Hindlimb muscle (tissue), 1 donor: ENCODE measurements at places on chromosomes 5 and 9. TPM values are rescaled to one million over a fixed set of nuclear protein-coding genes. Genes with fewer than 3 reads are reported as not detected.

DNA sequence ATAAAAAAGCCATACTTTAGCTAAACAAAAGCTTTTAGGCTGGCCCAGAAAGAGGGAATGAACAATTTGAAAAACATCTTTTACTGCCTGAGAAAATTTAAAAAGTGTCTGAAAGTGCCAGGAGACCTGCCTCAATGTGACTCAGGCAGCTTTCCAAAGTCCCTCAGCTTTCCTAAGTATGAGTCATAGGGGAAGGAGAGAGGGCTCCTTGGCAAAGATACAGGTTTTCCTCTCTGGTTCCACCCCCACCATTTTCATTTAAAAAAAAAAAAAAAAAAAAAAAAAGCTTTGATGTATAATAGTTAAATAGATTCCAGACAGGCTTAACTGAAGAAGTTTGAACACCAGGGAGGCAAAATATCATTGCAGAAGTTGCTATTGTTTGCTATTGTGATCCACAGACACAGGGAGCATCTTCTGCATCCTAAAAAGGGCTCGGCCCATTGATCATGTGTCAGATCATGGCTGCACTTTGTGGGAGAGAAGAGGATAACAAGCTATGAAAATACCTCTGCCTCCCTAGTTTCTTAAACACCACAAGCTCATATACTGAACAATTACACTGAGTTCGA is 71.5 kb downstream of the MRPS27 start:
- peak; percentile 73 for DNase-seq

- DNase-seq, result peak; percentile 54
These were observed 19.2 kb upstream of the CD180 start for GRCh38 chr5:67215519-67216471.

DNA sequence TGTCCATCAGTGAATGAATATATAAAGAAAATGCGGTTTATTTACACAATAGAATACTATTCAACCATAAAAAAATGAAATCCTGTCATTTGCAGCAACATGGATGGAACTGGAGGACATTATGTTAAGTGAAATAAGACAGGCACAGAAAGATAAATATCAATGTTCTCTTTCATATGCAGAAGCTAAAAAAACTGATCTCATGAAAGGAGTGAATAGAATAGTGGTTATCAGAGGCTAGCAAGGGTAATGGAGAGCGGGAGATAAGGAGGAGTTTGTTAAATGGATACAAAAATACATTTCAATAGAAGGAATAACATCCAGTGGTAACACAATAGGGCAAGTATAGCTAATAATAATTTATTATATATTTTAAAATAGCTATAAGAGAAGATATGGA is 65.0 kb downstream of the AGTPBP1 start:
- DNase-seq, result no peak

GRCh38 chr9:116274293-116274692 is 120.7 kb downstream of the PAPPA start:
- no peak for DNase-seq

Gene CDKN2A
- not detected for polyA plus RNA-seq

- no peak for DNase-seq
These were observed 241.0 kb downstream of the PTPRD start for GRCh38 chr9:10371824-10372223.

DNA sequence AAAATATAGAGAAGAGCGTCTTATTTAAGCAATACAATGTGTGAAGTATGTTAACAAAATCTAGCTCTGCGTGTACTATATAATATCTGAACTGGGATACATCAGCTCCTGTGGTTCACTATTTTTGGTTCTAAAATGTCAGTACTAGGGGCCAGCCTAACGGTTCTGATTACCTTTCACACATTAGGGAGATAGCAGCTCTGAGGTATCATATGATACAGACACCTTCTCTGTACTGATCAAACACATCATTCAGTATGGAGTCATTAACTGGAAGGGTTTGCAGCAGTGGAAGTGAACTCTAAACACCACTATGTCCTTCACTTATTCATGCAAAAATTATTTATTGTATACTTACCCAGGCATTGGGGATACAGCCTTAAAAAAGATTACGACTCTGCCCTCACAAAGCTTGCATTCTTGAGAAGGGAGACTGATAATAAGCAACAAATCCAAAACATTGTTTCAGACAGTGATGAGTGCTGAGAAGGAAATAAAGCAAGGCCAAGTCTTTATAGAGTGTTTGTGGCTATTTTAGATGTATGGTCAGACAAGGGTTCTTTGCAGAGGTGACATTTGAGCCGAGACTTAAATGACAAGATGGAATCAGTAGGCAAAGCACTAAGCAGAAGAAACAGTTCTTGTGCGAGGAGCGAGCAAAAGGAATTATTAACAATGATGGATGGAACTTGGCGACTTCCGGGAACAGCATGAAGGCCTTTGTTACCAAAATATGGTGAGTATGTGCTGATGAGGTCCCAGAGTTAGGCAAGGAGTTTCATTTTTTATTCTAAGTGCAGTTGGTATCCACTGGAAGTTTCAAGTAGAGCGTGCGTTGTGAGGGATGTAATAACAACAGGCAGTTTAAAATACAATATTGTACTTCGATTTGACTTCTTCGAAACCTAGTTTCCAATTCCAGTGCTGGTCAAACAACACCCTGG is 1.8 kb upstream of the LNPEP start:
- no peak for DNase-seq

DNA sequence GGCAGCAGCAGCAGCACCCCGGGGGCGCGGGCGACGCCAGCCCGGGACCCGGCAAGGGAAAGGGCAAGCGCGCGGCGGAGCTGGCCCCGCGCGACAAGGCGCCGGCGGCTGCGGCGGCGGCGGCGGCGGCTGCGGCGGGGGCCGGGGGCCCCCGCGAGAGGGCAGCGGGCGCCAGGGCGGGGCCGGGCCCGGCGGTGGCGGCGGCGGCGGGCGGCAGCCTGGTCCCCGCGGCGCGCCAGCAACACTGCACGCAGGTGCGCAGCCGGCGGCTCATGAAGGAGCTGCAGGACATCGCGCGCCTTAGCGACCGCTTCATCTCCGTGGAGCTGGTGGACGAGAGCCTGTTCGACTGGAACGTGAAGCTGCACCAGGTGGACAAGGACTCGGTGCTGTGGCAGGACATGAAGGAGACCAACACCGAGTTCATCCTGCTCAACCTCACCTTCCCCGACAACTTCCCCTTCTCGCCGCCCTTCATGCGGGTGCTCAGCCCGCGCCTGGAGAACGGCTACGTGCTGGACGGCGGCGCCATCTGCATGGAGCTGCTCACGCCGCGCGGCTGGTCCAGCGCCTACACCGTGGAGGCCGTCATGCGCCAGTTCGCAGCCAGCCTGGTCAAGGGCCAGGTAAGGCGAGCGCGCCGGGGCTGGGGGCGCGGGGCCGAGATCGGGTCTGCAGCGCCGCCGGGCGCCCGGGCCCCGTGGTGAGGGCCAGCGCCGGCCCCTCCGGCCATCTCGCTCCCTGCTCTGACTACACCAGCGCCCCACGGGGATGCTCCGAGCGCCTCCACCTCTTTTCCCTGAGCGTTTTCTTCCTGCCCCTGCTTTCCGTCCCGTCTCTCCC is at the start of gene UBE2QL1:
Gene UBE2QL1 (plus strand): TSS at position 238 of the 843 bp plus-strand sequence. CDS start 35 bp downstream, at position 273.
- peak; percentile 10 for DNase-seq

GRCh38 chr9:84283946-84284345 is 56.6 kb downstream of the SLC28A3 start:
- no peak for DNase-seq

Gene TRIM36
- polyA plus RNA-seq, result 2.2 TPM

Gene TEX10
- 22.2 TPM for polyA plus RNA-seq

DNA sequence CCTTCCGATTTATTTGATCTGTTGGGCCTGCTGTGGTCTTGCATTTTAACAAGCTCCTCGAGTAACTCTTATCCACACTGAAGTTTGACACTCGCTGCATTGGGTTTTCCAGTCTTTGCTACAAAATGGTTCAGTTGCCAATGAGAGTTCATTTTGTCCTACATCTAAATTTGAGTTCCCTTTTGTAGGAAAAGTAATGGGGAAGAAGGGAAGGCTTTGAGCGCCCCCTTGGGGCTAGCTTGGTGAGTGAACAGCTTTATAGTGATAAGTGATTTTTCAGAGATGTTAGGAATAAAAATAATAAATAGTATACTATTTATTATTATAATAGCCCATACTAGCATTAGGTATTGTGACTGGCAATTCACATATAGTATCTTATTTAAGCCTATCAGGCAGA is 89.9 kb upstream of the GNAQ start:
- peak; percentile 47 for DNase-seq

GRCh38 chr5:35778259-35778769 is 78.4 kb upstream of the IL7R start:
- DNase-seq, result no peak

Gene OMD
- 2.7 TPM for polyA plus RNA-seq

Gene SPATA31C2
- not detected for polyA plus RNA-seq

Gene PCDHB11
- 4.4 TPM for polyA plus RNA-seq

Gene NIM1K
- polyA plus RNA-seq, result 0.70 TPM

GRCh38 chr5:67214707-67215447 is 18.3 kb upstream of the CD180 start:
- DNase-seq, result no peak

Gene BTNL3
- polyA plus RNA-seq, result not detected

GRCh38 chr5:38249301-38249700 is 9.1 kb upstream of the EGFLAM start:
- DNase-seq, result no peak

Gene JADE2
- 1.9 TPM for polyA plus RNA-seq

Gene SIT1
- polyA plus RNA-seq, result not detected

GRCh38 chr5:130141659-130142320 is 237.5 kb downstream of the CHSY3 start:
- no peak for DNase-seq

DNA sequence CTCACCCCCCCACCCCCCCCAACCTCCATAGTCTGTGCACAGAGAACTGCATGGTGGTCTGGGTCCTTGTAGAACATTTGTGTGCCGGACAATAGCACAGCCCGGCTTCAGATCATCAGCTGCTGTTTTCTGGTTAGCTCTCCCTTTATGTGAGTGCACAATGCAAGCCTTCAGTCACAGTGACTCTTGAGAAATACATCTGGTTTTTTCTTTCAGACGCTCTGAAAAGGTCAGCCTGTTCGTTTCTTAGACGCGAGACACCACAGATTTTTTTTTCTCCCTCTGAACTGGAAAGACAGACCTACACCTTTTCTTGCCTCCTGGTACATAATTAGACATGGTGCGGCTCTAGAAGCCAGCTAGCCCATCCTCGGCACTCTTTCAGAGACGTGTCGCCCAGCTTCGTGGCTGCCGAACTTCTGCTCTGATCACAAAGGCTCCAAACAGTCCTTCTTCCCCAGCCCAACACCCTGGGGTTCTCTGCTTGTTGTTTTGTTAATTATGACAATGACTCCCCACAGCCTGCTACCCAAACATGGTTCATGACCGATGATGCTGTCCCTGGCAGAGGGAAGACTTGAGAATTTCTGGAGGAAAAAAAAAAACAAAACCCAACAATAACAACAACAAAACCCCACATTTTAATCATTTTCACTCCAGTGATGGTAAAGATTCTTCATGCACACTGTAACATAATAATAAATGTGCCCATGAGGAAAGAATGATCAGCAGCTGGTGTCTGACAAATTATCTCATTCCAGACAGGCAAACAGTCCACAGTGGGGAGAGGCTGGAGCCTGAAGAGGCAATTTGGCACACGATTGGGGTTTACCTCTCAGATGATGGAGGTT is 241.4 kb upstream of the ZNF462 start:
- DNase-seq, result no peak

Gene KLHL3
- polyA plus RNA-seq, result 4.0 TPM

Gene MAPKAP1
- polyA plus RNA-seq, result 60.6 TPM

Gene AQP7
- 6.4 TPM for polyA plus RNA-seq

DNA sequence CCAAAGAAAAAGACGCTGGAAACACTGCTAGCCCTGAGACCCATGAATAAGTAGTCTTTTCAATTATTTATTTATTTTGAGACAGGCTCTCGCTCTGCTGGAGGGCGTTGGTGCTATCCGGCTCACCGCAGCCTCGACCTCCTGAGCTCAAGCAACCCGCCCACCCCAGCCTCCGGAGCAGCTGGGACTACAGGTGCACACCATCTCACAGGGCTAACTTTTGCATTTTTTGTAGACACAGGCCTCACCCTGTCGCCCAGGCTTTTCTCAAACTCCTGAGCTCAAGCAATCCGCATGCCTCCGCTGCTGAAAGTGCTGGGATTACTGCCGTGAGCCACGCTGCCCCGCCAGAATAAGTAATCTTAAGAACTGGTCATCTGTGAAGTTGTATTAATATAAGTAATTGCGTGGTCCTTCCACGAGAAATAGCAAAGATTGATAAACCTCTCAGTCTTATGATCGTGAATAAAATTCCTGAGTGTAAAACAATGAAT is 1.6 kb downstream of the ANXA2R start:
- peak; percentile 13 for DNase-seq

Gene LHX3
- polyA plus RNA-seq, result not detected

Gene TMEM232
- 1.0 TPM for polyA plus RNA-seq

- DNase-seq, result peak; percentile 93
These were observed 4.6 kb upstream of the MYOZ3 start for GRCh38 chr5:150656191-150657132.

DNA sequence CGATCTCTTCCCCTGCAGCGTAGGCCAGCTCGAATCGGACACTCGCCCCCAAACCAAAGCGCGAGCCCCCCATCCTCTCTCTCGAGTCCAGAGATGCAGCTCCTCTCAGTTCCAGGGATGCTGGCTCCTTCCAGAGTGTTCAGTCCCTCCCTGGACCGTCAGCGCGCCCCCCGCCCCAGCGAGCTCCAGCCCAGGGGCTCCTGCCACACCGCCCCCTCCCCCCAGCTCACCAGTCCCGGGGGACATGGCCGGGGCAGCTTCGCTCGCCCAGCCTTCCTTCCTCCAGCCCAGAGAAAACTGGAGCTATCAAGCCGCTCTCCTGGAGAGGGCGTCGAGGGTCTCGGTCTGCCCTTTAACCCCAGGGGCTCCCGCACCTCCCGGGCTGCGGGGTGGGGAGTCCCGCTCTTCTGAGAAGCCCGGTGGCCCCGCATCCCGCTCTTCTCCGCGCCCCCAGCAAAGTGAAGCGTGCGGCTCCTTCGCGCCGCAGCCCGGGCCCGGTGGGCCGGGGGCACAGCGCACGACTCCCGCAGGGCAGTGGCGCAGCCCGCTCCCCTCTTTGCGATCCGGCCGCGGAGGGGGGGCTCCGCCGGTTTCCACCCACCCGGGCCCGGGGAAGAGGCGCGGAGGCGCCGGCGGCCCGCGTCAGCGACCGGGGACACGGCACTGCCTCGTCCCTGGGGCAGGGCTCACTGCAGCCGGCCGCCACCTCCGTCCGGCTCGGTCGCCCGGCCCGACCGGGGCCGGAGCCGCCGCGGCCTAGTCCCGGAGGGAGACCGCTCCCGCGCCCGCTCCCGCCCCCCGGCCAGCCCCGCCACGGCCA is 587 bp downstream of the MIER3 start:
- DNase-seq, result peak; percentile 42

Gene BARX1
- polyA plus RNA-seq, result not detected

DNA sequence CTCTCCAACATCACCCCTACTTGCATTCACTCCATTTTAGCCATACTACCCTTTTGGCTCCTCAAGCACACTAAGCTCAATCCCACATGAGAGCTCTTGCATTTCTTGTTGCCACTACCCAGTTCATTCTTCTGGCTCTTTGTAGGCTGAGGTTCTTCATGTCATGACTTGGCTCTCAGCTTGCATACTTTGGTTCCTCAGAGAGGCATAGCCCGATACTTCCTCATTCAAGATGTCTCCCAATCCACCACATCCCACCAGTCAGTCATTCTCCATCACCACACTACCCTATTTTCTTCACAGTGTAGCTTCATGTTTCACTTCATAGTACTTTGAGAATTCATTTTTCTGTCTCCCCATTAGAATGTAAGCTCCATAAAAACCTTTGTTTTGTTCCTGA is 116.7 kb downstream of the NR6A1 start:
- no peak for DNase-seq

GRCh38 chr5:56745864-56746263 is 69.5 kb upstream of the MAP3K1 start:
- DNase-seq, result no peak

Gene ALG2
- polyA plus RNA-seq, result 15.1 TPM

Gene SURF6
- 26.1 TPM for polyA plus RNA-seq

GRCh38 chr5:5979377-5979760 is 399.0 kb downstream of the MED10 start:
- DNase-seq, result no peak
